ENCODE measurements at places on chromosomes 4 and X. TPM values are rescaled to one million over a fixed set of nuclear protein-coding genes. Genes with fewer than 3 reads are reported as not detected.

Gene MGARP
- 0.60 TPM for total RNA-seq

- no peak for DNase-seq
Measured at GRCh38 chr4:71221510-71222466, 117.0 kb upstream of the SLC4A4 start.

Gene GABRQ
- not detected for total RNA-seq

- no peak for DNase-seq
Measured at GRCh38 chr4:95627024-95627605, 78.3 kb upstream of the UNC5C start.

Gene ADGRA3
- total RNA-seq = 26.9 TPM

DNA sequence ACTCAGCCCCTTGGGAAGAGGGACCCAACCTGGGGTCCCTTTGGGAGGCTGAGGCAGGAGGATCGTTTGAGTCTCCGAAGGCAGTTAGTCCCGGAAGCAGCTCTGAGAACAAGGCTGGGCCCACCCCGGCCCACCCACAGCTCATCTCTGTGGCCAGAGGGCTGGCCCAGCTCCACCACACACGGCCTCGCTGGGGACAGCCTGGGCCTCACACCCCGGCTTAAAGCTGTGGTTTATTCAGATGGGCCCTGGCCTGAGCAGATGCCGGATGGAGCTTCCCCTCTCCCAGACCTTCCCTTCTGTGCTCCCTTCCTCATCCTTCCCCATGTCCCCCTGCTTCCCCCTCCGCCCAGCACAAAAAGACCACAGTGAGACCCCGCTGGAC is 54.4 kb downstream of the FAM53A start:
- DNase-seq = no peak

Gene NPNT
- total RNA-seq = 2.9 TPM

DNA sequence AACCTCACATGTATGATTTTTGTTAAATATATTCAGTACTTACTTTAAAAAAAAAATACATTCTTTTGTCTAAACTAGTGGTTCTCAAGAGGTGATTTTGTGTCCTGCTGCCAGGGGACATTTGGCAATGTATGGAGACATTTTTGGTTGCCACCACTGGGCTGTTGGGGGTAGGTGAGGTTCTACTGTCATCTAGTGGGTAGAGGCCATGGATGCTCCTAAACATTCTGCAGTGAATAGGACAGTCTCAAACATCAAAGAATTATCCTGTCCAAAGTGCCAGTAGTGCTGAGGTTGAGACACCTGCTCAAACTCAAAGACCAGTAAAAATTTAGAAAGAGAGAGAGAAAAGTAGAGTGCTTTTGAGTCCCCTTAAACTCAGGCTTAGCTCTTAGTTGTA is 32.9 kb upstream of the PGM2 start:
- no peak for DNase-seq

GRCh38 chr4:40523581-40523980 is 106.1 kb downstream of the RBM47 start:
- DNase-seq = no peak

DNA sequence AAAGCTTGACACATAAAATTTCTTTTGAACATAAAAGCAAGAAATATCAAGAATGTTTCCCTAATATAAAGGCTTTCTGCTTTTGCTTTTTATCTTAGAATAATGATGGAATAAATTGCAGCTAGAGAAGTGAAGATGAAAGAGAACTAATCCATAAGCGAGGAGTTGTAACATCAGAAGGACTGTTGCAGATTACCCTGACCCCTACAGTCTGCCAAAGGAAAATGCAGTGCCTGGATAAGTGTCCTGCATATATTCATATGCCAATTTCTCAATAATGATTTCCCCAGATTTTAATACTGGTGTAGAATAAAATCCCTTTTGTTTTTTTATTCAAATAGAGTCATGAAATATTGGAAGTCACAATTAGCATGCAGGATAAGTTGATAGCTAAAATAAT is 115.9 kb downstream of the MAGEC2 start:
- DNase-seq = no peak

- no peak for DNase-seq
Measured at GRCh38 chr4:85966373-85966772, 393.5 kb downstream of the MAPK10 start.

Gene CLNK
- not detected for total RNA-seq

DNA sequence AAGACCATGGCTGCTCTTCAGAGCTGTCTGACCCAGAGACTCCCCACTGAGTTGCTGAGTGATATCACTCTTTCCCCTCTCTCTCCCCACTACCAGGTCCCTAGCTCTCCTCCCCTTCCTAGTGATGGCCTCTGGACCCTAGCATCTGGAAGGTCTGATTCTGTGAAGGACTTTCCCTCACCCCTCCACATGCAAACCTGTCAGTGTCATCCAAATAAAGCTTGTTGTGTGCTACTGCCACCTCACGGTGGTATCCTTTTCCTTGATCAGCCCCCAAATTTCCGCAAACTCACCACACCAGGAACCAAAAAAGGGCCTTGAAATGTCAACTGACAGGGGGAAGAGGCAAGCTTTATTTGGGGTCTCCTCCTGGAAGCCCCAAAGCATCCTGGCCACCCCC is 500.2 kb downstream of the IDS start:
- DNase-seq = no peak

GRCh38 chr4:76689145-76689817 is 208.7 kb downstream of the SOWAHB start:
- peak; percentile 40 for DNase-seq

DNA sequence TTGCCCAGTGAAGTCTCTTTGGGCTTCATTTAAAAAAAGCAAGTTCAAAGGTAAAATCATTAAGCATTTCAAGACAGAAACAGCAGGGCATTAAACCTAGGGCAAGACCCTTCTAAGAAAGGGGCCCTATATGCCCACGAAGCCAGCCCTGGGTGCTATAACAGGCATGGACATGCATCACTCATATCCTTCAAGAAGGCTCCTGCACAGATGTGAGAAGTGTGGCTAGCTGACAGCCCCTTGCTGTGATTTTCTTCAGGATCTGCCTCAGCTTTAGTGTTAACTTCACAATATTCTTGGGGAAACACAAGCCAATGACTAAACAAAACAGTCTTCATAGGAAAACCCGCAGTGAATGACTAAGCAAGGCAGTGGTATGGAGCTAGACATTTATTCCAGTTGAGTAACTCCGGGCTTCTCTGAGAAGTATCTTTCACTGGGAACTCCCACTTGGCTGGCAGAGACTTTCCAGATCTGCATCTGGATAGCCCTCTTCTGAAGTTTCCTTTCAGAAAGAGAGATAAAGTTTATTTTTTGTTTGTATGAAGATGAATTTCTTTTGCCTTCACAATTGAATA is 11.9 kb upstream of the MAOA start:
- DNase-seq = no peak

Gene RHOH
- 0.41 TPM for total RNA-seq

Gene LNX1
- 9.5 TPM for total RNA-seq
